ENCODE measurements at places on chromosomes 1 and 21. TPM values are rescaled to one million over a fixed set of nuclear protein-coding genes. Genes with fewer than 3 reads are reported as not detected.

DNASE2B gene
- not detected for total RNA-seq

DNA sequence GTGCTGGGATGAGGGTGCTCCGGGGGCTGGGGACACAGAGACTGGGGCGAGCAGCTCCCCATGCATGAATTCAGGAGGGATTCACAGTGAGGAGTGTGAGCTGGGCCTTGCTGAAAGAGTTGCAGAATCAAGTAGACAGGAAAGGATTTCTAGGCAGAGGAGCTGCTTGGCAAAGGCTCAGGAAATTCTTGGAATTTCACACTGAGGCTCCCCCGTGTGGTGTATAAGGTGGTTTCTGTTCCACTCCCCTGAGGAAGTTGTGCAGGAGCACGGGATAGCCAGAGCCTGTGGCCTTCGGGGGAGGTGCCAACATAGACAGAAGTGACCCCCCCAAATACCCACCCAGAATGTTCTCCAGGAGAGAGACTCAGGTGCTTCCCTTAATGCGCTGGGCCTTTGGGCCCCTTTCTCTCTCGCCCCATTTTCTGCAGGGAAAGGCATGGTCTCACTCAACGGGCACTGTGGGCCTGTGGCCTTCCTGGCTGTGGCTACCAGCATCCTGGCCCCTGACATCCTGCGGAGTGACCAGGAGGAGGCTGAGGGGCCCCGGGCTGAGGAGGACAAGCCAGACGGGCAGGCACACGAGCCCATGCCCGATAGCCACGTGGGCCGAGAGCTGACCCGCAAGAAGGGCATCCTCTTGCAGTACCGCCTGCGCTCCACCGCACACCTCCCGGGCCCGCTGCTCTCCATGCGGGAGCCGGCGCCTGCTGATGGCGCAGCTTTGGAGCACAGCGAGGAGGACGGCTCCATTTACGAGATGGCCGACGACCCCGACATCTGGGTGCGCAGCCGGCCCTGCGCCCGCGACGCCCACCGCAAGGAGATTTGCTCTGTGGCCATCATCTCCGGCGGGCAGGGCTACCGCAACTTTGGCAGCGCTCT is 58.5 kb upstream of the ACTL8 start:
- no peak overlapping the region for H3K27ac ChIP-seq
- DNase-seq = no peak
- no peak overlapping the region for H3K4me3 ChIP-seq
- H3K36me3 ChIP-seq = no peaks in the 10 kb centered on the region
- peaks cover 4% of the 10 kb centered on the region for H3K4me1 ChIP-seq

GRCh38 chr1:172485626-172486025 is 41.8 kb upstream of the PIGC start:
- H3K27ac ChIP-seq = no peak overlapping the region
- H3K36me3 ChIP-seq = no peaks in the 10 kb centered on the region
- no peak for DNase-seq
- peaks cover 10% of the 10 kb centered on the region for H3K27me3 ChIP-seq

DNA sequence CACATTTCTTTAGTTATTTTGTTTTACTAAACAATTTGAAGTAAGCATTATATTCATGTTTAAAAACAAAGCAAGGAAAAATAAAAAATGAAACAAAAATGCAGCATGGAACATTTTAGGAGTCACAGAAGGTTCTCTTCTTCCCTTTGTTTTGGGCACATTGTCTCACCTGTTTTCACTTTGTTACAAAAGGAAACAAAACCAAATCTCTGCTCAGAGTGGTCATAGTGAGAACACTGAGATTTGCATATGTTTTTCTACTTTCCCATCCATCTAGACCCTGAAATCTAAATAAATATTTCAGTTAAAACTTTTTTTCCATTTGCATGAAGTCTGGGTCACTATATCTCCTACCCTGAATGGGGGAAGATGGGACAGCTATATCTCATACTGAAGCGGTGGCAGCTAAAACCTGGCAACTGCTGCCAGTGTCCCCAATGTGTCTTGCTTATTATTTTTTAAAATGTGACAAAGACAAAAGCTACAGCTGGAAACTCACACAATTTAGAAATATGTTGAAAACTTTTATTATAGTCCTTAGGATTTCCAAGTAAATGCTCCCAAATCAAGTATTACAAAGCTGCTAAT is 3.5 kb downstream of the EXOC8 start:
- no peaks in the 10 kb centered on the region for H3K27me3 ChIP-seq
- no peak for DNase-seq
- H3K27ac ChIP-seq = peak overlapping the region; percentile 56
- peaks cover 23% of the 10 kb centered on the region for H3K36me3 ChIP-seq

HEATR1 gene
- 45.2 TPM for total RNA-seq

DNA sequence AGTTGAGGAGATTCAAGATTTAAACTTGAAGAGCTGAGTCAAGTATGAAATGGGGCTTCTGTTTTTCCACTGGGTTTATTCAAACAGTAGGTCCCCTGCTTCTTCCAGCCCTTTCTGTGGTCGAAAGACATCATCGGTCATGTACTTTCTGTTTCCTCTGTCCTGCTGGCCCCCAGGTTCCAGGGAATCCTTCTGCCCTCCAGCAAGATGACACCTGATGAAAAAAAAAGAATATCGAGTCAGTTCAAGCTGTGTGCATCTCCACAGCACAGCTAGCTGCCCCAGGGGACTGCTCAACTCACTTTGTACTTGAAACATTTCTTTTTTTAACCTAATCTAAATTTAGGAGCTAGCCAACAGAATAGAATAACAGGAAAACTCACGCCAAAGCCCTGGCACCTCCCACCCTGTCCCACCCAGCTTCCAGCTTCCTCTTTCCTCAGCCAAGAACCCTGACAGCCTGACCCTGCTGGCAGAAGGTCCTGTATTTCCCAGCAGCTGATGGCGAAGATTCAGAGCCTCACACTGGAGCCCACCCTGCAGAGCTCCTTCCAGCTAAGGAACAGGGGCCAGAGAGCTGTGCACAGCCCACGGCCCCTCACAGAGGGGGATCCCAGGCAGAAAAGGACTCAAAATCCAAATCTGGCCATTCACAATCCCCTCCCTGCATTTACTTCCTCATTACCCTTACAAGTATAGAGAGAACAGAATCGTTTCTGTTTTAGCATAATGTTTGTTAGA is 176.5 kb downstream of the PSMG1 start:
- peaks cover 37% of the 10 kb centered on the region for H3K4me1 ChIP-seq
- H3K4me3 ChIP-seq = no peak overlapping the region
- DNase-seq = no peak
- no peaks in the 10 kb centered on the region for H3K36me3 ChIP-seq

GRCh38 chr1:38360807-38361206 is 314.2 kb upstream of the POU3F1 start:
- H3K27ac ChIP-seq = no peak overlapping the region
- H3K4me3 ChIP-seq = no peak overlapping the region
- H3K4me1 ChIP-seq = no peaks in the 10 kb centered on the region
- peaks cover 19% of the 10 kb centered on the region for H3K27me3 ChIP-seq
- H3K36me3 ChIP-seq = no peaks in the 10 kb centered on the region

INKA2 gene
- 3.9 TPM for total RNA-seq

DNA sequence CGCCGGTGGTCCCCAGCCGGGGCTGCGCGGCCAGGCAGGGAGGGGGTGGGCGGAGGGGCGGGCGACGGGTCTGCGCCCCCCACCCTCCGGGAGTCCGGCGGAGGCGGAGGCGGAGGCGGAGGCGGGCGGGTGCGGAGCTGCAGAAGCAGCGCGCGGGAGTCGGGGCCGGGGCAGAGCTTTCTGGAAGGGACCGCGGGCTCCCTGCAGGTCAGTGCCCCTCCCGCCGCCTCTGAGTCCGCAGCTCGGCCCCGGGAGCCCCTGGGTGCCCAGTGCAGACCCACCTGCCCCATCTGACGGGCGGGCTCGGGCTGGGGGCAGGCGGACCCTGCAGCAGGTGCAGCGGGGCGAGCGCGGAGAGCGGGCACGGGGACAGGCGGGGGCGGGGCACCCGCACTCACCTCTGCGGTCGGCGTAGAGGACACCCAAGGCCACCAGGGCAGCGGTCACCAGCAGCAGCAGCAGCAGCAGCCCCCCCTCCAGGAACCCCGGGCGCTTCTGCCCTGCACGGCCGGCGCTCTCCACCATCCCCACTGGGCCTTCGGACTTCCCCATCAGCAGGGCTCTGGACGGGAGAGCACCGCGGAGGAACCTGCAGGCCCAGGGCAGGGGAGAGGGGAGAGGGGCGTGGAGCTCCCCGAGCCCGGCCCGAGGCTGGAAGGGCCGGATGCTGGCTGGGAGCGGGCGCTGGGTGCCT is 3.7 kb downstream of the MMEL1 start:
- H3K27ac ChIP-seq = no peak overlapping the region
- H3K27me3 ChIP-seq = peaks cover 58% of the 10 kb centered on the region
- no peak overlapping the region for H3K4me3 ChIP-seq
- no peak for DNase-seq

- no peaks in the 10 kb centered on the region for H3K36me3 ChIP-seq
- no peaks in the 10 kb centered on the region for H3K27me3 ChIP-seq
- peaks cover 35% of the 10 kb centered on the region for H3K4me1 ChIP-seq
- H3K27ac ChIP-seq = no peak overlapping the region
- no peak overlapping the region for H3K4me3 ChIP-seq
Measured at GRCh38 chr21:43937891-43938309, 72.9 kb downstream of the AGPAT3 start.

GRCh38 chr1:241934866-241935265 is 22.7 kb upstream of the BECN2 start:
- DNase-seq = no peak
- no peak overlapping the region for H3K27ac ChIP-seq
- H3K36me3 ChIP-seq = no peaks in the 10 kb centered on the region
- H3K4me3 ChIP-seq = no peak overlapping the region

RIMKLA gene
- total RNA-seq = 1.9 TPM

DNA sequence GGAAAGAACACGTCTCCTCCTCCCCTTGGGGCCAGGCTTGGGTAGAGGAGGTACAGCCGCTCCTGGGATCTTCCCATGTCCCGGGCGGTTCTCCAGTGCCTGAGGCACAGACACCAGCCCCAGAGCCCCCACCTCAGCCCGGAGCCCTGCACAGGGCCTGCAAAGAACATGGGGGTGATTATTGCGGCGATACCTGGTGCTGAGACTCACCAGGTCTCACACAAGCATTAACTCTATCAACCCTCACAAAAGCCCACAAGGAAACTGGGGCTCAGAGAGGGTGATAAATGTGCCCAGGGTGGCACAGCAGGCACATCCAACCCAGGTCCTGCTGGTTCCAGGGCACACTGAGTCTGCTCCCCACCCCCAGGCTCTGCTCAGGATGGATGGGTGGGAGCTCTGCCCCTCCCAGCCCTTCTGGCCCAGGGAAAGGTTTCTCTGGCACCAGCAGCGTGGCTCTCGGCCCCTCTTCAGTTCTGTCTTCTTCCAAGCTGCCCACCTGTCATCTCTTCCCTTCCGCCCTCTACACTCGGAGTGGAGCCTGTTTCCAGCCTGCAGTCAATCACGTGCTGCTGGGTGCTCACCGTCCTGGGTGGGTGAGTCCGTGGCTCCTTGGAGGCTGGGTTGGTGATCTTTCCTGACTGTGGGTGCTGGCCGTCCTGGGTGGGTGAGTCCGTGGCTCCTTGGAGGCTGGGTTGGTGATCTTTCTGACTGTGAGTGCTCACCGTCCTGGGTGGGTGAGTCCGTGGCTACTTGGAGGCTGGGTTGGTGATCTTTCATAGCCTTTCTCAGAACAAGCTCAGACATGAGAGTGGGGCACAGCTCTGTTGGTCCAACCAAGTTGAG is 53.6 kb upstream of the AJAP1 start:
- H3K4me3 ChIP-seq = no peak overlapping the region
- H3K27me3 ChIP-seq = peaks cover 38% of the 10 kb centered on the region
- DNase-seq = no peak
- no peak overlapping the region for H3K27ac ChIP-seq
- no peaks in the 10 kb centered on the region for H3K4me1 ChIP-seq

Measured in activated T-cell treated with anti-CD3 and anti-CD28 coated beads, Interleukin-2, amount 50 U/mL, for 72 hours (primary cell).